AG09319 (cell line): ENCODE measurements at places on chromosomes 2 and 18.
A peak's percentile ranks its signal among the peaks of the same experiment; 100 is the strongest.

- no peak for DNase-seq
These were observed 15.8 kb downstream of the CCDC74A start for GRCh38 chr2:131543385-131543891.

DNA sequence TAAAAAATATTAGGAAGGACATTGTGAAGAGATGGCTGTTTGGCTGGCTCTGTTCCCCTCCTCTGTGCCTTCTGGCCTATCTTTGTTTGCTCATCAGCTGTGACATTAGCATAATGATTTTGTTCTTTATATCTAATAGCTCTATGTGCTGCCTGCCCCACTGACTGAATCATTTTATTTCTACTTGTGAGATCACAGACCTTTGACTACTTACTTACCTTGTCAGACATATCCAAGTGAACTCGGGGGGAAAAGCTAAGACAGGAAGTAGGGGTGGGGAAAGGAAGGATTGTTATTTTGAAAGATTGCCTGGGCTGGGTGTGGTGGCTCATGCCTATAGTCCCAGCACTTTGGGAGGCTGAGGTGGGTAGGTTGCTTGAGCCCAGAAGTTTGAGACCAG lies 104.2 kb downstream of the ASAP2 start:
- no peak for DNase-seq

- no peak for DNase-seq
These were observed 52.8 kb upstream of the FHL2 start for GRCh38 chr2:105451571-105452166.

GRCh38 chr2:239240414-239240881 lies 160.4 kb downstream of the HDAC4 start:
- DNase-seq = no peak

- no peak for DNase-seq
These were observed 658.3 kb upstream of the NXPH2 start for GRCh38 chr2:139438478-139438877.

DNA sequence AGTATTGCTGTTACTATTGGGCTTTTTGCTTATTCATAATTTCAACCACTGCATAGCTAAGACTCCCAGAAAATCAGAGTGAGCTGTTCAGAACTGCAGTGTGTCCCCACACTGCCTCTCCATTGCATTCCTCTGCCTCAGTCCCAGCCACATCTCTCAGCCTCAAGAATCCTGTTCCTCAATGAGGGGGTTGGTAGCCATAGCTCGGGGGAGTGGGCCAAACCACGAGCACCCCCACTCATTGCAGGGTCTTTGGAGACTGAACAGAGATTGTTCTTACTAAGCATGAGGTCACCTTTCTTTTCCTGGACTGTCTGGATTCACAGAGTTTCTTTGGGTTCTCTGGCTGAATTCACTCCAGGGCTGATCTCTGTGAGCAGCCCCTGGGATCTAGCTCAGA lies 161.1 kb downstream of the GFPT1 start:
- DNase-seq = no peak

DNA sequence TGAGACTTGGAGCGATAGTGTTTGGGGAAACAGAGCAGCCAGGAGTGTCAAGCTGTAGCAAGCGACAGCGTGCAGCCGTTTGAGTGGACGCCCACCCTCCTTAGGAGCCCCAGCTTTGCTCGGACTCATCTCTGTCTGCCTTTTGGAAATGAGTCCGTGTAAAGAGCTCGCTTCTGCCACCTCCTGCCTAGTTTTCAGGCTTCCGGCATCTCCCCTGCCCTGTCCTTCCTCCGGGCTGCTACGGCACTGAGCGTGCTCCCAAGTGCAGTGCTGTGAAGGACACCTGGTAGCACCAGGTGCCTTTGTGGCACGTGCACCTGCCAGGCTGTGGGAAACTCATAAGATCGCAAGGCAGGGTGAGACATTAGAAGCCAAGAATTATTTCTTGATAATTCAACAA lies 117.1 kb downstream of the RNF144A start:
- DNase-seq = no peak

DNA sequence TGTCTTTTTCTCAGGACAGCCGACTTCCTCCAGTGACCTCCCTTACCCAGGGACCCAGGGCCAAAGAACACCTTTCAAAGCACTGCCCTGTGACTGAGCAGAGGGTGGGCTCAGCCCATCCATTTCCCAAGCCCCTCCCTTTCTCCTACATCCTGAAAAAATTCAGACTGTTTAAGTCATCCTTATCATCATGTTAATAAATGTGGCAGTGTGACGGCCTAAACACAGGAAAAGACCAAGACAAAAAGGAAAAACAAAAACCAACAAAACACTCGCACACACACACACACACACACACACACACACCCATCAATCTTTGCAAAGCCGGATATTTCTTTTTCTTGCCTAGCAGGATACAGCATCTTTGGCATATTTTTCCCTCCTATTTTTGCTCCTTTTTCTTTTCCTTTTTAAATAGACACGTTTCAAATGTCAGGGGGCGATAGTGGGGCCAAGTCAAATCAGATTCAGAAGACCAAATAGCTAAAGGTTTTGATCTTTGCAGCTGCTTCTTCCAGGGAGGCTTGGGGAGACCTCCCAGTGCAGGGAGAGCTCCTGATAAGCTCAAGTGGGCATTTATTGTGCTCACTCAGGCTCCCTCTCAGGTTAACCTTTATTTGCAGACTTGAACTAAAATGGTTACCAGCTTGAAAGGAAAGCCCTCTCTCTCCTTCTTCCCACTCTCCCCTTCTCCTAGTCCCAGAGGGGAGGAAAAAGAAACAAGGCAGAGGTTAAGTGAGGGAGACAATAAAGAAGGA lies 39.5 kb upstream of the NRP2 start:
- DNase-seq = no peak

DNA sequence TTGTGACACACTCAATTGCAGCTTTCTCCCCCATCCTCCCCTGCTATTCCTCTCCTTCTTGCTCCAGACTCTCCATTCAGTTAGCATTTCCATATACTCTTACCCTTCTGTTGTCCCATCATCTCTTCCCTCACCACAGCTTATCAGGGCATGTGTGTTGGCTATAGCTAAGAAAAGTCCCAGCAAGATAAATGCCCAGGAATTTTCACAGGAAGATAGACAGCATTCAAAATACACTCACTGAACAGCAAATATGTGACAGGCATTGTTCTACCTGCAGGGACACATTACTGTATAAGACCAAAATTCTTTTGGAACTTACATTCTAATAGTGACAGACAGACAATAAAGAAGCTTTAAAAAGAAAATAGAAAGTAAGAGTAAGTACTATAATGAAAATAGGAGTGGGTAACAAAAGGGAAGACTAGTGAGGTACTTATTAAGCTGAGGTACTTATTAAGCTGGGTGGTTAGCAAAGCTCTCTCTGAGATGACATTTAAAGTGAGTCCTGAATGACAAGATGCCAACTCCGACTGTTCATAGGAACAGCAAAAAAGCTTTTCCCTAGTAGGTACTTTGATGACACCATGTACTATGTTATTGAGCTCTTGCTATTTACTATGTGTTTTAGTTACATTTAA lies 86.2 kb downstream of the CHN1 start:
- DNase-seq = no peak

GRCh38 chr2:148982282-148982681 lies 56.2 kb upstream of the LYPD6B start:
- DNase-seq = no peak

DNA sequence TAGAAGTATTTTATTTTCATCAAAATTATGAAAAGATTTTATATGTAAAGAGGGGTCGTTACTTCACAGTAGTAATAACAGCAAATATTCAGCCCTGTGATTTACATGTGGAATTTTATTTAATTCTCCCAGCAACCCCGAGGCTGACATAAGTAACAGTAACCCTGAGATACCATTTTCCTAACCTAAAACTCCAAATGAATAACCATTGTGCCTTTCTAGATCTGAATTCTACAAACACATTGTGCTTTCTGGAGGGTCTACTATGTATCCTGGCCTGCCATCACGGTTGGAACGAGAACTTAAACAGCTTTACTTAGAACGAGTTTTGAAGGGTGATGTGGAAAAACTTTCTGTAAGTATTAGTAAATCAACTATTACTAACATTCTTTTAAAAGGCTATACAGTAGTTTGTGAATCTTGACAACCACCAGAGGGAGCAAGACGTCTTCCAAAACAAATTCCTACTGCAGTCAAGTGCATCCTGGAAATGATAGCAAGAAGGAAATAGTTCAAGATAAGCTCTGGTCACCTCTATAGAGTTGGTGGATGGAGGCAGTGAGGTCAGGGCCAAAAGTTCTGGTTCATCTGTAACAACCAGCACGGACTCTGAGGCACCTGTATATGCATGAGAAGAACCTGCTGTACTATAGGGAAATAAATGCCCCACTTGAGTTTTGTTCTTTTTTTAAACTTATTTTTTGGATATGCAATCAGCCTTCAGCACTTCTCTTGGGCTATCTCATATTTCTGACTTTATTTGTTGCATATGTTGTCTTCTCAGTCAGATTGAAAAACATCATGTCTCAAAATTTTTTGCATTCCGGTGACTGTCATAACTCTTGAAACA lies 37.4 kb downstream of the ACTR2 start:
- peak; percentile 76 for DNase-seq

DNA sequence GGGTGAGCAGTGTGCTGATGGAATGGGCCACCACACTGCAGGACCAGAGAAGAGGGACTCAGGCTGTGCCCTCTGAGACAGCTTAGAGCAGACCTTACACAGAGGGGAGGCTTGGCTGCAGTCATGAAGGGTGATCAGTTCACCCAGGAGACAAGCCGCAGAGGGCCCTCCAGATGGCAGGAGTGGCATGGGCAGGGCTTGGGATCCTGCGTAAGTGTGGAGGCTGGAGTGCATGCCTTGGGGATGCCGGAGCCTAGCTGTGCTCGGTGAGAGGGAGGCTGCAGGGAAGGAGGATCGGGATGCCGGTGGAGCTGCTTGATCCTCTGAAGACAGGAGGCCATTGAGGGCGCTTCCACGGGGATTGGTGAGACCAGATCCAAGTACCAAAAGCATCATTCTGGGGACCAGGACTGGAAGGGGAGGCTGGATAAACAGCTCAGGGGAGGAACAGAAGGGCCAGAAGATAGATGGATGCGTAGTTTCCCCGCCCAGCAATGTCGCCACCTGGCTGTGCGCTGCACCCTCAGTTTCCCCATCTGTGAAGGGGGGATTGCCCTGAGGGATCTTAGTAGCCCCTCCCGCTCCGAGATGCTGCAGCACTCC lies 163.4 kb downstream of the INHBB start:
- no peak for DNase-seq

DNA sequence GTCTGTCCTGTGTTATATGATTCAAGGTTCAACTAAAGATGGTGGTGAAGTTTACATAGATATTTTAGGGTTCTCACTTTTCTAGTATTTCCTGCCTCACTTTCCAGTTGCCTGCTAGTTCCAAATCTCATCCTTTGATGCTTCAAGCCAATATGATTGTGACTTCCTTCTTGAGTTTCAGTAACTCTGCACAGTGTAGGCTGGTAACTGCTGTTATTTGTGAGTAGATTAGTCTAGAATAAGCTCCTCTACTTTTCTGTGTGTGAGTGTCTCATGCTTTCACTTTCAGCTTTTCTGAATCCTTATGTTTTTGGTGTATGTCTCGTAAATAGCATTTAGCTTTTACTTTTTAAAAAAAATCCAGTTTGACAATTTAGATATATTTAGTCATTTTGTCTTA lies 42.6 kb downstream of the GALNT1 start:
- DNase-seq = no peak

- DNase-seq = no peak
These were observed 40.0 kb upstream of the ITSN2 start for GRCh38 chr2:24400207-24400907.

GRCh38 chr2:132256251-132256902 lies 94.6 kb upstream of the ANKRD30BL start:
- DNase-seq = no peak

DNA sequence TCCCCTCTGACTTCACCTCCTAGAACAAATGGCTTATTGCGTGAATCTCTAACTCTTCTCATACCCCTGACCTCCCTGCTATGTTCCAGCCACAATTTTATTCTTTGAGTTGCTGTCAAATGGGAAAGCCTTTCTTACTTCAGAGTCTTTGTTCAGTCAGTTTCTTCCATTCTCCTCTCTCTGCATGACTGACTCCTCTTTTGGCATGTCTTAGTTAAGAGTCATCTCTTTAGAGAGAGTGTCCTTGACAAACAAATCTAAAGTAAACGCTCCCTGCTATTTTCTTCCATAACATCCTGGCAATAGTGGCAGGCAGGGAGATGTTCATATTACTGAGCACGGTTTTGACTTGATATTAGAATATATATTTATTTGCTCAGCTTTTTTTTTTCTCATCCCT lies 170.7 kb upstream of the ERBB4 start:
- DNase-seq = no peak

- no peak for DNase-seq
These were observed 37.1 kb downstream of the KCNG2 start for GRCh38 chr18:79834834-79835233.

DNA sequence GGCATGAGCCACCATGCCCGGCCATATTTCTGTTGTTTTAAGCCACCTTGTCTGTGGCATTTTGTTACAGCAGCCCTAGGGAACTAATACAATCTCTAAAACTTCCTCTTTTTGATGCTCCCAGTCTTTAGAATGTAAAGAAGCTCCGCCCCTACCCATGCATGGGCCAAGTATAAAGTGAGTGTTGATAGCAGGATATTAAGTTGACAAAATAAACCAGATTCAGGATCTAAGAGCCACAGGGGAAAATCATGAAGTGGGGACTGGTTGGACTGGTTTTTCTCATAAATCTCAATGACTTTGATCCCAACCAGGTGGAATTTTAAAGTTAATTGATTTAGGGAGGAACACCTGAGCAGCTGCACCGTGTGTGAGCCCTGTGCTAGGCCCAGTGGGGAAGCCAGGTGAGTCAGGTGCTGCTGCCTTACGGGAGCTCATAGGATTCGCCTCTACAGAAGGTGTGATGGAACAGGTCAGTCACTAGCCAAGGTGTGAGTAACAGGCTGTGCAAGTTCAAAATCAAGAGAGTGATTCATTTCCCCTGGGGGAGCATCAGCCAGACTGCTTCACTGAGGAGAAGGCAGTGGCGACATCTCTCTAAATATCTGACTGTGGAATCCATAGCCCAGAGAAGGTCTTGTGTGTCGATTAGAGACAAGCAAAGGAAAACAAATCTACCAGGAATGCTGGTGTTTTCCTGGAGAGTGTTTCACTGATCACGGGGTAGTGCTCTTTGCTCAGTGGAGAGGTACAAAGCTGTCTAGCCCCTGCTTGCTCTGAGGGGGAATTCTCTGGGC lies 63.0 kb upstream of the MSH2 start:
- DNase-seq = no peak

DNA sequence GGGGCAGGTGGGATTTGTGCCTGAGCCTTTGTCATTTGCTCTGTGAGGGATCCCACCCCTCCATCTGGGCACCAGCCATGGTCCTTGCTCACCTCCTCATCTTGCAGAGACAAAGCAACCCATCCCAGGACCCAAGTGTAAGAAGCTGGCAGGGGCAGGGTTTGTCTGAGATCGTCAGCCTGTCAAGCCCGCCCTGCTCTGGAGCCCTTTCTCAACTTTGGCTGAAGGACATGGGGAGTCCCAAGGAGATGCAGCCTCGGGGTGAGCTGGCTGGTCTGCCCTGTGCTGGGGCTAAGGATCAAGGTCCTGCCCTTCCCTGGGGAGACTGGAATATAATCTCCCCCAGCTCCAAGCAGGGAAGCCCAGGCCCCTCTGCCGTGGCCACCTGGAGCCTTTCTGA lies 86.0 kb downstream of the CAPN13 start:
- DNase-seq = no peak

- no peak for DNase-seq
These were observed 487.2 kb downstream of the GALR1 start for GRCh38 chr18:77736842-77737241.
